ENCODE measurements at places on chromosomes 6 and 20. TPM values are rescaled to one million over a fixed set of nuclear protein-coding genes. Genes with fewer than 3 reads are reported as not detected.

- no peak for DNase-seq
Measured at GRCh38 chr6:122432816-122433215, 33.4 kb downstream of the HSF2 start.

DNA sequence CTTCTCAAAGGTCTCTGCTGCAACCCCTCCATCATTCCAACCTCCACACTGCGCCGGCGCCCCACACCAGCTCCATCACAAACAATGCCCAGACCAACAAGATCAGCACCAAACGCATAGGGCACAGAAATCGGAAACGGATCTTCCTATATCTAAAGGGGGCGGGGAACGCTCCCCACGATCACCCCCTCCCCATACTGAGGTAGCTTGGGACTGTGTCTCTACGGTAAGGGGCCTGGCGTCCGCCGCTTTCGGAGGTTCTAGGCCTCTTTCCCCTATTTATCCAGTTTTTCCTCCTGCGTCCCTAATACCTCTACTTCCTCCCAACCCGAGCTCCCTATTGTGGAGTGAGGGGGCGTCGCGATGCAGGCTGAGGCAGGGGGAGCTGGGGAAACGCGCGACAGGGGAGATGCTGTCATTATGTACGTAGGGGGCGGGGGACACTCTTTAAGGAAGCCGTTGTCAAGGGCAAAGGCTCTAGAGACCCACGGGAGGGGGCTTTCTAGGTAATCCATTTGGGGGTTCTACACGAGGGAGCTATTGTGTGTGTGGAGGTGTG lies 909 bp downstream of the DNAAF9 start:
- no peak for DNase-seq

DNA sequence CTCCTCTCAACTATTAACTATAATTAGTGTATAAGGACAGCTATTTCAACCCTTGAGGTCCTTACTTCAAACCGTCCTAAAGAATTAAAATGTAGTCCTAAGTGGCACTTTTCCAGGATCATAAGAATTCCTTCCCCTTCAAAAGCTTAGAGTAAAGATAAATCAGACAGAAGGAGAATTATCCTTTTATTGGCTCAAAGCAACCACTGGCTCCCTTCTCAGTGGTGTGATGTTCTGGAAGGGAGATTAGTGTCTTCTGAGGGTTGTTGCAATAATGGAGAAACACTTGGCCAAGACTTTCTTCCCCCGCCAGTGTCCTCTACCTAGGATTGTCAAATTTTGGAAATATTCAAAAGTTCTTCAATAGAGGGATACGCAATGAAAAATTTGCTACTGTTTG lies 89.1 kb upstream of the PLEKHG1 start:
- DNase-seq = no peak

The SF3B5 gene
- total RNA-seq = 133 TPM

The GTSF1L gene
- total RNA-seq = not detected
